NCI-H187 treated with DMSO at 0.1 percent for 48 hours (cell line): ENCODE measurements at places on chromosomes 7 and 10.

- DNase-seq, result no peak
Measured at GRCh38 chr7:37411444-37412034, 37.1 kb downstream of the ELMO1 start.

GRCh38 chr10:48729941-48730457 lies 45.3 kb downstream of the WDFY4 start:
- no peak for DNase-seq

GRCh38 chr10:28545967-28546644 lies 13.2 kb downstream of the WAC start:
- no peak for DNase-seq

DNA sequence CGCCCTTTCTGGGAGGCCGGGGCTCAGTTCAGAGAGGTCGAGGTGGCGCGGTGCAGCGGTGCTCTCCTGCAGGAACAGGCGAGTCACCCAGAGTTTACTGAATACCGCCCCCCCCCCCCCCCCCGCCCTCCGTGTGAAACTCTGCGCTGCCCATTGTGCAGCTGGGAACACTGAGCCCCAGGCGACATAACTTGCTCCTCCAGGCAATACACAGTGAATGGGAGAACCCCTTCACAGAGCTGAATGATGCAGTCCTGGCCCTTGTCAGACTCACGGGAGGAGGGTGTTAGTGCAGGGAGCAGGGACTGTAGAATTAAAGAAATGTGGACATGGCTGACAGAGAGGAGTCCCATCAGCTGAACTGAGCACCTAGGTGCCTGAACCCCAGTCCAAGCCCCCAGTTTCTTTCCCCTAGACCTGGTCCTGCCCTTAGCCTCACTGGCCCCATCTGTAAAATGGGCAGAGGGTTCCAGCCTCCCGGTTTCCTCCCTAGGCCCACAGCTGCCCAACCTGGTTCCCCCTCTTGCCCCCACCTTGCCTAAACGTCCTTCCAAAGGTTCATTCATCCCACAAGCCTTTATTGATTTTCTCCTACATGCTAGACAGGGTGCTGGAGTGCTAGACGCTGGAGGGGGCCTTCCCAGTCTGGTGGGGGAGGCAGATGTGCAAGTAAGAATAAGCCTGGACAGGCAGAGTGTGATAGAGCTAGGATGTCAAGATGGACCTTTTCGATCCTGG lies 869 bp upstream of the LOXL4 start:
- no peak for DNase-seq

GRCh38 chr7:74025730-74026129 lies 2.2 kb upstream of the ELN start:
- no peak for DNase-seq

DNA sequence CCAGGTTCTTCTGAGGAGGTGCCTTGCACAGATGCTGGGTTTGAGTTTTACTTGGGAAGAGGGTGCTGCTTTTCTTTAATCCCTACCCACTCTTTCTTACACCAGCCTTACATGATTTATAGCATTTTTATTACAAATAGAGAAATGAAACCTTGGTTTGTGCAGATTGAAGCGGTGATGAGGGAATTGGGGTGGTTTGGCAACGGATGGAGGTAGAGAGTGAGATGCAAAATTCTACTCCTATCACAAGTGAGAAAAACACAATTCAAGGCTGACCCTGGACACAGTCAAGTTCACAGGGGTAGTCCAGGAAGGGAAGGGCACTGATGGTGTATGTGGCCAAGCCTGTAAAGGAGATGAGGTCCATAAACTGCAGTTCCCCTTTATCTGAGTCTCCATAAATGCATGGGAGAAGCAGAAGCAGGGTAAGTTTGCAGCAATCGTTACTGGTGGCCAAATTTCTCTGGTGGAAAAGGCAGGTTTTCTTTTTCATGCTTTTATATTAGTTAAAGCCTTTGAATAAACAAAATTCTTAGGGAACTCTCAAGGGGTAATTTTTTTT lies 214.3 kb downstream of the JAZF1 start:
- DNase-seq, result no peak

DNA sequence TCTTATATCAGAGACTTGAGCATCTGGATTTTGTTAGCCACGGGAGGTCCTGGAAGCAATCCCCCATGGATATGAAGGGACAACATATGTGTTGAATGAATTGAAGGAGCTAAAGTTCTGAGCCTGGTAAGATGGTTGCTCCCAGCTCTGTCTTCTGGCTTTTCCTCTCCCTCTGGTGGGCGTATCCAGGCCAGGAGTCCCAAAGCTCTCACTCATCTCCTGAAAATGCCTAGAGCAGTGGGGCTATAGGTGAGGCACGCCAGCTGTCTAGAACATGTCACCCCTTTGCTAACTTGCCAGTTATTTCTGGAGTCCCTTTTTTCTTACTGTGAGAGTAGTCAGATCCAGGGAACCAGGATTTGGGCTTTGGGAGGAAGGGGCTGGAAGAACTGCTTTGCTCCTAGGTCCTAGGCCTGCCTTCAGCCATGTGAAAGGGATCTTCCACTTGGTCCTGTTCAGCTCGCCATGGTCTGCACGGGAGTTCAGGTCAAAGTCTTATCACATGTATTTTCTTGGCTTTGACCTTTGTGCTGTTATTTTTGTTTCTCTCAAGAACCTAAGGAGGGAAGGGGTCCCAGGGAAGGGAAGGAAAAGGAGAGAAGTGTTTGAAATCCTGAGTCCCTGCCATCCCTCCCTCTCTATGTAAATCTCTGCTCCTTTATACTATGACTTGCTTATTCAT lies 73.6 kb downstream of the MINPP1 start:
- no peak for DNase-seq

DNA sequence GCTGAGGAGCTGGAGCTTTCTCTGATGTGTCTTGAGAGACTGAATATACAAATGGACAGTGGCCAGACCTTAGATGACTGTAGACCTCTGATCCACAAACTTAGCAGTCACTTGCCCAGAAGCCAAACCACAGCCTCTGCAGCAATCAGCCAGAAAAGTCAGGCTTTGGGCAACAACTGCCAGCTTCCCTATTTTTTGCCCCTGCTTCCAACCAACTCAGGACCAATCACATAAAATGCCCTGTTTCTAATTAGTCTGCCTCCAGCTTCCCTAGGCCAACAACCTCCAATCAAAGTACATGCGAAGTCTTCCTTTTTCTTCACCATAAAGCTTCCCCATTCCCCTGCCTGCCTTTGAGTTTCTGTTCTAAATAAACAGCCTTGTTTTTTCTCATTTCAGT lies 37.8 kb upstream of the CACUL1 start:
- no peak for DNase-seq

- DNase-seq, result no peak
Measured at GRCh38 chr7:151827620-151828019, 49.3 kb downstream of the PRKAG2 start.

- DNase-seq, result no peak
Measured at GRCh38 chr7:64037095-64037494, 8.1 kb upstream of the ZNF727 start.

GRCh38 chr10:128247576-128247975 lies 121.4 kb upstream of the MKI67 start:
- DNase-seq, result no peak

DNA sequence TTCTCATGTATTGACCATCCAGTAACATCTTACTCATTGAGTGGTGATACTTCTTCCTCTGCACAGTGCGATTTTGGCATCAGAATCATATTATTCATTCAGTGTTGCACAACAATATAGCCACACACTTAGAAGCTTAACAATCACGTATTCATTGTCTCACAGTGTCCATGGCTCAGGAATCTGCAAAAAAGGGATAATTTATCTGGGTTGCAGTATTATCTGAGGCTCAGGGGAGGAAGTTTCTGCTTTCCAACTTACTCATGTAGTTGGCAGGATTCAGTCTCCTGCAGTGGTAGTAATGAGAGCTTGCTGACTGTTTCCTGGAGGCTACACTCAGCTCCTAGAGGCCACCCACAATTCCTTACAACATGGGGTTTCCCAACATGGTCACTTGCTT lies 803.6 kb downstream of the SORCS1 start:
- DNase-seq, result no peak

GRCh38 chr7:128427289-128427891 lies 17.6 kb upstream of the IMPDH1 start:
- DNase-seq, result no peak

- DNase-seq, result no peak
Measured at GRCh38 chr10:88270871-88271713, 312.0 kb downstream of the RNLS start.

DNA sequence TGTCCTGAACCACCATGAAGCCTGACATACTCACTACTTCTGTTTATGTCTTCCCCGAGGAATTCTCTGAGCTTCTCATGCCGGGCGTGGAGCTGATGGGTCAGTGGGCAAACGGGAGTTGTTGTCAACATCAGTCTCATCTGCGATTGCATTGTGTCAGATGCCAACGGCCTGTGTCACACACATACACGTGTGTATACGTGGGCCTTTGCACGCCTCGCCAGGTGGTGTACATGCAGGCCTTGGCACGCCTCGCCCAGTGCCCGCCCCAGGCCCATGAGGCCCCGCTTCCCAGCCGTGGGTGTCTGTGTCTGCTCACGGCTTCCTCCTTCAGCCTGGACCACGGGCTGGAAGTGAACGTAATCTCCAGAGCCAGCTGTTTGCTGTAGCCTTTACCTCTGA lies 7.5 kb upstream of the CSGALNACT2 start:
- DNase-seq, result no peak

DNA sequence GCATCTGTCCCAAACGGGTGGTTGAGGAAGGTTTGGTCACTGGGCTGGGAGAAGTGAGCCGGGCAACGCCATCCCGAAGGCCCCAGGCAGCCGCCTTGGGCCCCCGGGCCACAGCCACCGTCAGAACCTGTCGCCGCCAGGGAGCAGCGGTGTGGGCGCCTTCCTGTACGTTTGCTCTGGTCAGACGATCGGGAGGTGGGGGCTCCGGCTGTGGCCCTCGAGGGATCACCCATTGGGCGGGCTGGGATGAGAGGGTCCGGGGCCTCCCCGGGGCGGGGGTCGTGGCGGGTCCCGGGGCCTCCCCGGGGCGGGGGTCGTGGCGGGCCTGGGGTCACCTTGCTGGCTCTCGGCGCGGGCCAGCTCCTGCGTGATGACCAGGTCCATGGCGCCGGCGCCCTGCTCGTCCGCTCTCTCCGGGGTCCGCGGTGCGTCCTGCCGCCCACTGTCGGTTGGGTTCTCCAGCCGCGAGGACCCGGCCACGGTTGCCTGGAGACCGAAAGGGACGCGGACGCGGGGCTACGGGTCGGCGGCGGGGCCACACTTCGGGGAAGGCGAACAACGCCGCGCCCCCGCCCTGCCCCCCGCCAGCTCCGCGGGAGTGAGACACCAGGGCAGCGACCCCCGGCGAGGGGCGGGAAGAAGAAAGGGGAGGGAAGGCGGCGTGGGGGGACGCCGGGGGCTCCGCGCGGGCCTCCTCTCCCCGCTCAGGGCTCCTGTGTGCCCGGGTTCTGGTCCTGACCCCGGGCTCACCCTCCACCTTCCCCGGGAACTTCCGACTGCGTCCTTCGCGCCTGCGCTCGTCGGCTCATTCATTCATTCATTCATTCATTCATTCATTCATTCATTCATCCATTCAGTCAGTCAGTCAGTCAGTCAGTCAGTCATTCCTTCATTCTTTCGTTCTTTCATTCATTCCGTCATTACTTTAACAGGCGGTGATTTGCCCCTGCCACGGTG lies at the start of gene CFAP46:
Gene CFAP46, minus strand, starts transcription at position 470 of the 957 bp plus-strand sequence. Its CDS starts 86 bp downstream, at position 384.
- no peak for DNase-seq

DNA sequence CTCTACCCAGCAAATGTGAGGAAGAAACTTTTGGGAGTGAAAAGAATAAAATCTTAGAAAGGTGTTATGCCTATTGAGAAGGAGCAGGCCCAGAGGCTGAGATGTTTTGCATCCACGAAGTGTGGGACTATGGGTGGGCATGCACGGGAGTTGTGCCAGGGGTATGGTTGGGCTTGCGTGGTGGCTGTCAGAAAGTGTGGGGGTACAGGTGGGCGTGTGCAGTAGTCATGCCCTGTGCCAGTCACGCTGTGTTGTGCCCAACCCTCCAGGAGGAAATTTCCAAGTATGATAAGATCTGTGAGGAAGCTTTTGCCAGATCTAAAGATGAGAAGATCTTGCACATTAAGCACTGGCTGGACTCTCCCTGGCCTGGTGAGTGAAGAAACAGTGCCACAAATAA lies 52.9 kb upstream of the ZMIZ2 start:
- no peak for DNase-seq

DNA sequence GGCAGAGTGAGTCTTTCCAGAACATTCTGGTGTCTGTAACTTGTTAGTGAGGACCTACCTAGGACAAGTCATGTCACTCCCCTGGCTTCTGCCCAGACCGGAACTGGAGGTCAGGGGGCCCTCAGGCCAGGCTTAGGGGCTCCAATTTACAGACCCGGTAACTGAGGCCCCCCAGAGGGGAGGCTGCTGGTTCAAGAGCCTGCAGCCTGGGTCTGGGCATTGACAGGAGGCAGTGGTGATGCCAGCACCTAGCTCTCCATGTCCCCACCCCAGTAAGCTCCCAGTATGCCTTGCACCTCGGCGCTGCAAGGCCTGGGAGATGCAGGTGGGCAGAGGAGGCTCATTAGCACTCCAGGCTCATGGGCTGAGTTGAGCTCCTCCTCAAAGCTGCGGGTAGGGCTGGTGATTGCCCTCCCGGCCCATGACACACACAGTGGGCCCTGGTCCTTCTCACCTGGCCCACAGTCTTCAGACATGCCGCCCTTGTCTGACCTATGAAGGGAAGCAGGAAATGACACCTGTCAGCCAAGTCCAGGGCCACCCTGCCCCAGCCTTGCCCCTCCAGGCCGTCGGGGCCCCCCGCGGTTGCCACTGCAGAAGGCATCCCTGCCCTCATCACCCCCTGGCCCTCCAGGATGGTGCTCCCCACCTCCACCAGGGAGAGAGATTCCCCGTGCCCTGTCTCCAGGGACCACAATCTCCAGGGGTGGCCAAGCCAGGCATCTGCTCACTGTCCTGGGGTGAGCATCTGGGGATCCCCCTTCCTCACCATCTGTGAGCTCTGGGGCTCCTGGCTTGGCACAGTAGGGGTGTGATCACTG lies 88.3 kb upstream of the TMEM248 start:
- DNase-seq, result no peak

- no peak for DNase-seq
Measured at GRCh38 chr7:2018569-2019460, 213.9 kb downstream of the MAD1L1 start.

- DNase-seq, result no peak
Measured at GRCh38 chr10:66996996-66997395, 71.2 kb downstream of the LRRTM3 start.

- DNase-seq, result no peak
Measured at GRCh38 chr10:110151971-110152370, 55.4 kb upstream of the MXI1 start.

GRCh38 chr10:103812004-103812403 lies 43.4 kb downstream of the SH3PXD2A start:
- no peak for DNase-seq

DNA sequence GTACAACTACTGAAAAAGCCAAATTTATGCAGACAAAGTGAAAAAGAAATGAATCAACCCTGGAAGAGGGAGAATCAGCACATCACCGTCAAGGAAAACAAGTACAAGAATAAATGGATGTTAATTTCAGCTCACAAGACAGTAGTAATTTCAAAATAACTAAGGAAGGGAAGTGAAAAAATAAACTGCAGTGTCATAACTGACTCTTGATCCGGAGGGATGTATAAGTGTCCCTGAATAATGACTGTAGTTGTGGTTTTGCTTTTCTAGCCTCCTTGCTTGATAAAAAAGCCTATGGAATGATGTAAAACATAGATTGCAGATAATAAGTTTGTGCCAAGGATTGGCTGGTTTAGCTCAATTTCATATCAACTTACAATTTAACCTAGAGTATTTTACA lies 721.1 kb upstream of the C7orf33 start:
- DNase-seq, result no peak
